ENCODE measurements at places on chromosomes 11 and 22.
A peak's percentile ranks its signal among the peaks of the same experiment; 100 is the strongest.

DNA sequence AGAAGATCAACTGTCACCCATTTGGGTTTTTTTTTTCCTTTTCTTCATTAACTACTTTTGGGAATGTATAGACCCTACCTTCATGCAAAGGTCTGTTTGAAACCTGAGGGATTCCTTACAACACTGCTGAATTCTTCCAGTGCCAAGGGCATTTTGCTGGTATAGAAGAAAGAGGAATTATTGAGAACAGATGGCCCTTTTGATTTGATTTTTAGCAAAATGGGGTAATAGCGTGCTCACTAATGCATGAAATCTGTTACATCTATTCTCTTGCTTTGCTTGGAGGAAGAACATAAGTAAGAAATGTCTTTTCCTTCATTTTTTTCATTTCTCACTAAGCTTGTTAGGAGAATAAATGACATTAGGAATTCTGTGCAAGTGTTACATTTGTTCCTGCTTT is 501.9 kb downstream of the TMEM135 start:
- DNase-seq = no peak

GRCh38 chr11:96168623-96169022 is 174.4 kb downstream of the MAML2 start:
- no peak for DNase-seq

DNA sequence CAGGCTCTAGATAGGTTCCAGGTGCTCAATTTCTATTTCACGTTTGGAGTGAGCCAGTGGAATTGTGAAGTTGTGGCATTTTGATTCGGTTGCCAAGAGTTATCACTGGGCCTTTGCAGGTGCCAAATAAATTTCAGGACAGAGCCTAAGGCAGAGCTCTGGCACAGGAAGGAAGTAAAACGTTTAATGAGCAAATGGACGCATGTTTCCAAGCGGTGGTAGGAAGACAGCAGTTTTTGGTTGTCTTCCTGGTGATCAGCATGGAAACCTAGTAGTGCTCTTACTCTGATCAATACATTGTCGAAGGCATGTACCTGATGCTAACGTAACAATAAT is 452 bp downstream of the BIRC3 start:
- no peak for DNase-seq

- DNase-seq = no peak
These were observed 23.5 kb upstream of the PAK1 start for GRCh38 chr11:77497368-77497767.

DNA sequence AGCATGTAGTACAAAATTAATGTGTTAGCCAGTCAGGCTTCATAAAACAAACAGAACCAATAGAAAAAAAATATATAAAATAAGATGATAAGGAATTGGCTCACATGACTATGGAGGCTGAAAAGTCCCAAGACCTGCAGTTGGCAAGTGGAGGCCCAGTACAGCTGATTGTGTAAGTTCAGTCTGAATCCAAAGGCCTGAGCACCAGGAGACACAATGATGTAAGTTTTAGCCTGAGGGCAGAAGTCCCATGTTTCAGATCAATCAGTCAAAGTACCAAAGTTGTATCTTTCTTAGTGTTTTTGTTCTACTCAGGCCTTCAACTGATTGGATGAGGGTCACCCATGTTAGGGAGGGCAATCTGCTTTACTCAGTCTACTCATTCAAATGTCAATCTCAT is 14.3 kb upstream of the OR10D3 start:
- DNase-seq = no peak

- no peak for DNase-seq
These were observed 34.2 kb downstream of the MACROD1 start for GRCh38 chr11:64131683-64132190.

DNA sequence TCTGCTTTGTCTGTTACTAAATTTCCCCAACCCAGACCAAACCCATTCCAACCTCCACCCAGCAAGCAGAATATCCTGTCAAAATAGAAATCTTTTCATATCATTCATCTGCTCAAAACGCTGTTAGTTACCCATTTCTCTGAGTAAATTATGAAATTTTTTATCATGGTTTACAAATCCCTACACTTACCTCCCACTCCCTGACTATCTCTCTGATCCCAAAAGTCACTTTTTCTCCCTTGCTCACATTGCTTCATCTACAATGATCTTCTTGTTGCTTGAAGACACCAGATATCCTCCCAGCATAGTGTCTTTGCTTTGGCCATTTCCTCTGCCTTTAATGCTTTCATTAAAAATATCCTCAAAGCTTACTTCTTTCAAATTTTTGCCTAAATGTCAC is 195.5 kb upstream of the CTSC start:
- no peak for DNase-seq

- DNase-seq = no peak
These were observed 4.6 kb downstream of the MALAT1 start for GRCh38 chr11:65503368-65503948.

GRCh38 chr22:22816171-22816514 is 71.5 kb upstream of the IGLL5 start:
- DNase-seq = no peak

DNA sequence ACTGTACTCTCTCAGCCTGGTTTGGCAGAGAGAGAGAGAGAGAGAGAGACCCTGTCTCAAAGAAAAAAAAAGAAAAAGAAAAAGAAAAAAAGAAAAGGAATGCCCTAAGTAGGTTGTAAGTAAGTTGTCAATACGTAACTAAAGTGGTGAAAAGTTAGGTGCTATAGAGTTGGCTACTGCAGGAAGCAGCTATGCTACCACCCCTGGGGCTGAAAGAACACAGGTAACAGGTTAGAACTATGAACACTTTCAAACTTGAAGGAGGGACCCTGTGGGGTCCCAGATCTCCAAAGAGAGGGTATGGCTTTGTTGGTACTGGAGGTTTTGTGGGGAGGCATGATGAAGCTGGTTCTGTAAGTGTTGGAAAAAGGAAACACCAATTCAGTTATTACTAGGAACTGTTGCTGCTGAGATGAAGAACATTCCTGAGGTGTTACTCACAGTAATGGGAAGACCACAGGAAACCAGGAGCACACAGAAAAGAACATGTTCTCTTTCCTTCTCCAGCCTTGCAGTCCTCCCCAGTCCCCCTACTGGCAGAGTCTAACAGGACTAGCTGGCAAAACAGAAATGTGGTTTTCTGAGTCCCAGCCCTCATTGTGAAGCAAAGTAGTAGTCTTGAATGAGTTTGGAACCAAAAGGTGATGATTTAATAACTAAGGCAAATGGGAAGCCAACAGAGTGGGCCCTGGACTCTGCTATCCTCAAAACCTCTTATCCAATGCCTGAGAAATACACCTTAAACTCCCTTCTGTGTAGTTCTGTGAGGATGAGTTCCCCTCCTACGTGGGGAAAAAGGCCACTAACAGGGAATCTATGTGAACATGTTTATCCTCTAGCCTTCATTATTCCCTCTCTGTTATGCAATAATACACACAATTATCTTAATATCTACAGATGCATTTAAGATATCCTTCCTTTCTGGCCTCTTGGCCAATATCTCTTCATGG is 427.0 kb upstream of the DDI1 start:
- DNase-seq = no peak

- DNase-seq = peak; percentile 58
These were observed 621 bp downstream of the KCNC1 start for GRCh38 chr11:17734986-17735817.

DNA sequence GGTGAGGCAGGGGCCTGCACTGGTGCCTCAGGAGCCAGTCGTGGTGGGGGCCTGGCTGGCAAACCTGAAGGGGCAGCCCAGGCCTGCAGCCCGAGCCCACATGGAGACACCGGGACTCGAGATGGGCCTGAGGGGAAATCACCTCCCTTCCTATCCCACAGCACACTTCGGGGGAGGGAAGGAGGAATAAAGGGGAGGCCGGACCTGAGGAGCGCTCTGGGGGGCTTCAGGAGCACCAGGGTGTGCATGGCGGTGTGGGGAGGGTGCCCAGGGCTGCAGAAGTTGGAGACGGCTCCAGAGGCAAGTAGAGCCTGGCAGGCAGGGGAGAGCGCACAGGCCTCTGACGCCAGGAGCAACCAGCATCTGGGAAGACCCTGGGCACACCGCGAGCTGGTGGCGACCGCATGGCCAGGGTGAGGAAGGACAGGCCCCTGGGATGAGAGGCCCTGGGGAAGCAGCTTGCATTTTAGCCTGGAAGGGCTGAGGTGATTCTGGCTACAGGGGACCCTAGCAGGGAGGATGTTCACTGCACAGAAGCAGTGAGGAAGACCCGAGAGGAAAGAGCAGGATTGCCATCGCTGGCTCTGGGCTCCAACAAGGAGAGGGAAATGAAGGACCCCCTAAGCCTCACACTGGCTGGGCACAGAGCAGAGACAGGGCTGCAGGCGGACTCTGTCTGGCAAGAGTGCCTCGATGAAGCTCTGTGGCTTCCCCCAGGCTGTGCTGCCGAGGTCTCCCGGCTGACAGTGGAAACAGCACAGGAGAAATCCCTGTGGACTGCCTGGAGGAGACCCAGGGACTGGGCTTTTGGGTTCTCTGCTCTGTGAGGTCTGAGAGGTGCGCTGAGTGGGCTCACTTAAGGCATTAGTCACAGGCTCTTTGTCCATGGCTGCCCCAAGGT is 457.7 kb downstream of the BRD1 start:
- DNase-seq = no peak

GRCh38 chr11:128968916-128969315 is 26.2 kb upstream of the TP53AIP1 start:
- no peak for DNase-seq

- DNase-seq = no peak
These were observed 20.8 kb downstream of the XRCC6 start for GRCh38 chr22:41641854-41642253.

GRCh38 chr11:49995565-49995964 is 13.2 kb upstream of the OR4C12 start:
- DNase-seq = peak; percentile 83

DNA sequence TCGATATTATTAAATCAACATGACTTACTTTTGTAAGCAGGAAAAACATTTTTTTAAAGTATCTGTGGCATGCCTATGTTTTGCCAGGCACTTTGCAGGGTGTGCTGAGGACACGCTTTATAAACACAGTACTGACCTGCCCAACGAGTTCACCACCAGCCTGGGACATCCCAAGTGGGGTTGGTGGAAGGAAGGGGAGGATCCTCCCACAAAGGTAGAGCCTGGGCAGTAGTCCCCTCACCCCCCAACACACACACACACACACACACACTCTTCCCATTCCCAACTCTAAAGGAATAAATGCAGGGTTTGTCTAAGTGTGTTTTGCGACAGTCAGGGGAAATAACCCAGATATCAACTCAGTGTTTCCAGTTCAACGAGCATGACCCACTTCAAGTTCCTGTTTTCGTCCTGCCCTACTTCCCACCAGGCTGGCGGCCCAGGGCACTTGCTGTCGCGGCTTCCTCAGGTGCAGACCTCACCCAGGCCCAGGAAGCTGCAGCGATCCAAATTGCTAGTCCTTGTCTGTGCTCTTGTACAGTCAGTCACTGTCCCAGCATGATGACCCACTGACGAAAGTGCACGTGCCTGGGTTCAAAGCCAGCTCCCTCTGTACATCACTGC is 3.1 kb downstream of the CERK start:
- DNase-seq = peak; percentile 78

DNA sequence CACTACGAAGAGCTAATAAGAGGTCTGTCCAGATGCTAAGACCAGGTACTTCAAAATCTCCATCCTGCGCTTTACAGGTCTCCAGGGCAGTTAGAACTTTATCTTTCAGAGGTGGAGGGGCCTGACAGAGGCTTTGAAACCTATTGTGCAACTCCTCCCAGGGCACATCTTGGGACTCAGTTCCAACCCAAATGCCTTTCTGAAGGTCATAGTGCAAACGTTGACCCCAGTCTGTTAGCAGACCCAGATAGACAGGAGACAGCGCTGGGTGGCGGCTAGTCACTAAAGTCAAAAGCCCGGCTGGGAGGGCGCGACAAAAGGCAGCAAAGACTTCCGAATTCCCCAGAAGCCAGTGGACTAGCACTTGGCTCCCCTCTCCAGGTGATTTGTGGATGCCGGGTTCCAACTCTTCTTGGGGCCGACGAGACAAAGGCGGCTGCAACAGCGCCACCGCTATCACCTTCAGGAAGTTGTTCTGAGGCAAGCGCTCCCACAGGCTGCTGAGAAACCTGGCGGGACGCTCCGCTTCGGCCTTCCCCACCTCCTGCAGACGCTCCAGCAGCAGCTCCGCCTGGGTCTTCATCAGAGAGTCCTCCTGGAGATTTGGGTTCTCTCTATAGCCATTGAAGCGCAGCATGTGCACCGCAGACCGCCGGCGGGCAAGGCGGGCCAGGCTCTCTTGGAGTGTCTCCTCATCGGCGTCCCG is 728 bp downstream of the FANCF start:
- DNase-seq = peak; percentile 68

GRCh38 chr11:127103586-127104388 is 103.2 kb upstream of the KIRREL3 start:
- no peak for DNase-seq

DNA sequence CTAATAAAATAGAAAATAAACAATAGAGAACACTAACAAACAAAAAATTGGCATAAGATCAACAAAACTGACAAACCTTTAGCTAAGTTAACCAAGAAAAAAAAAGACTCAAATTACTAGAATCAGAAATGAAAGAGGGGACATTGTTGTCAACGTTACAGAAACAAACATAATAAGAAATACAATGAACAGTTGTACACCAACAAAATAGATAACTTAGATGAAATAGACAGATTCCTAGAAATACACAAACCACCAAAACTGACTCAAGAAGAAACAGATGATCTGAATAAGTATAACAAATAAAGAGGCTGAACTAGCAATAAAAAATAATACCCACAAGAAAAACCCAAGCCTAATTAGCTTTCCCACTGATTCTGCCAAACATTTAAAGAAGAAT is 34.7 kb upstream of the TMPRSS4 start:
- DNase-seq = no peak

DNA sequence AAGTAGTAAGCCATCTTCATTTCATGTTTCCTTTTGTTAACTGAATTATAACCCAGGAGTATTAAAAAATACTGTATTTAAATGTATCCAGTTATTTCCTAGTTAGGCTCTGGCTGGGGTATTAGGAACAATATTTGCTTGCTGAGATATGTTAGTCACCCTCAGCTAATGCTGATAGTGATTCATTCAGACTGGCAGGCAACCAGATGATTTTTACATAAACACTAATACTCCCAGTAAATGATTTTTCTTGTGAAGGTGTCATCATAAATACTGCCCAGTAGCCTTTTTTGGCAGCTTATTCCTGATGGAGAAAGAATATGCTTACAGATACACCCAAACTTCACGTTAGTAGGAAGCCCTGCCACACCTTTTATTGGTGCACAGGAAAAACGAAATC is 8.1 kb downstream of the YWHAH start:
- DNase-seq = no peak

- no peak for DNase-seq
These were observed 5.5 kb downstream of the C11orf24 start for GRCh38 chr11:68266121-68266891.

- DNase-seq = no peak
These were observed 1.0 kb upstream of the MUC5AC start for GRCh38 chr11:1156506-1157340.

- no peak for DNase-seq
These were observed 883 bp upstream of the HMOX1 start for GRCh38 chr22:35380013-35380412.

- no peak for DNase-seq
These were observed 61.5 kb upstream of the PITPNB start for GRCh38 chr22:27980424-27981148.

All from KBM-7 (cell line).